ENCODE measurements at places on chromosomes 16 and 17.

DNA sequence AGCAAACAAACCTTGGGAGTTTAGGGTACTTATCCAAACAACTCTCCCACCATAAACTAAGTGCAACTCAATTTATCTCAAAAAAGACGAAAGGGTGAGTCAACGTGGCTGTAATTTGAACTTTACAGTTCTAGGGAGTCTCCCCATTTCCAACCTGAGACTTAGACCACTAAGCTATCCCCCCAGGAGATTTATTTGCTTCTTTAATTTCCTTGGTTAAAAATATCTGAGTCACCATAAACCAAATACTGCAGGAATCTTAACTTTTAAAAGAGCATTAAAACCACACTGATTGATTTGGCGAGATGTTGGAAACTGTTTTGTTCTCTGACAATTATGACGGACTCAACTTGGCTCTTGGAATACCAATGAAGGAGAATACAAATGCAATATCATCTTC is 299.3 kb upstream of the SOX9 start:
- no peak for DNase-seq

GRCh38 chr17:35467824-35468223 is 19.3 kb upstream of the SLFN13 start:
- DNase-seq: no peak

DNA sequence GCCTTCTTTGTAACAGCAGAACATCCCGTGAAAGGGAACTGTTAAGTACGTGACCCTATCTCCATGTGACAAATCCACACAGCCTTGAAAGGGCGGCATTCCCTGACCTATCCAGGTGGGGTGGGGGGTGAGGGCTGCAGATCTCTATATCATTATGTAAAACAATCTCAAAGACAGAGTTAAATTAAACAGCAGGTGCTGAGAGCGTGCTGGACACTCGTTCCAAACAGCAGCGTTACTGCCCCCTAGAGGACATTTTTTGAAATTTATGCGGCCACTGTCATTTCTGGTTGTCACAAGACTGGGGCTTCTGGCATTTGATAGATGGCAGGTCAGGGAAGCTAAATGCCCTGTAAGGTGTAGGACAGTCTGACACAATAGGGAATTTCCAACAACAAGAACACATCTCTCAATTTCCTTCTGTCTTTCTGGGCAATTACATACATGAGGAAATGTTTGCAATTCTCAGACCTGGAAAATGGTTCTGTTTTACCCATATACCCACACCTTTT is 6.7 kb upstream of the SLC25A39 start:
- peak; percentile 48 for DNase-seq

- DNase-seq: no peak
Observed at GRCh38 chr17:59234631-59235030, 14.3 kb downstream of the GDPD1 start.

DNA sequence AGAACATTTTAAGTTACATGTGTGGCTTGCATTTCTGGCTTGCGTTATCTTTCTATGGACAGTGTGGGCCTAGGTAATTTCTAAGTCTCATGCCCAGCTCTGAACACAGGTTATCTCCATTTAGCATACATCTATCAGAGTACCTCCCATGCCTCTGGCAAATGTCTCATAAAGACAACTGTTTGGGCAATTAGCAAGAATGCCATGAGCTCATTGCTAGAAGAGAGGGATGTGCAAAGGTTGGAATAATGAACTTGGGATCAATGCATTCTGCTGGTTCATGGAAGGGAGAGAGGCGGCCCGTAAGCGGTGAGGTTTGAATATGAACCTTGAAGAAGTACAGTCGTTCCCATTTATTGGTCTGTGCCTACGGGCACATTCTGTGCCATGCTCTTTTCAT is 14.4 kb downstream of the SYT17 start:
- DNase-seq: no peak

- DNase-seq: no peak
Observed at GRCh38 chr16:85104821-85105391, 7.4 kb downstream of the CIBAR2 start.

DNA sequence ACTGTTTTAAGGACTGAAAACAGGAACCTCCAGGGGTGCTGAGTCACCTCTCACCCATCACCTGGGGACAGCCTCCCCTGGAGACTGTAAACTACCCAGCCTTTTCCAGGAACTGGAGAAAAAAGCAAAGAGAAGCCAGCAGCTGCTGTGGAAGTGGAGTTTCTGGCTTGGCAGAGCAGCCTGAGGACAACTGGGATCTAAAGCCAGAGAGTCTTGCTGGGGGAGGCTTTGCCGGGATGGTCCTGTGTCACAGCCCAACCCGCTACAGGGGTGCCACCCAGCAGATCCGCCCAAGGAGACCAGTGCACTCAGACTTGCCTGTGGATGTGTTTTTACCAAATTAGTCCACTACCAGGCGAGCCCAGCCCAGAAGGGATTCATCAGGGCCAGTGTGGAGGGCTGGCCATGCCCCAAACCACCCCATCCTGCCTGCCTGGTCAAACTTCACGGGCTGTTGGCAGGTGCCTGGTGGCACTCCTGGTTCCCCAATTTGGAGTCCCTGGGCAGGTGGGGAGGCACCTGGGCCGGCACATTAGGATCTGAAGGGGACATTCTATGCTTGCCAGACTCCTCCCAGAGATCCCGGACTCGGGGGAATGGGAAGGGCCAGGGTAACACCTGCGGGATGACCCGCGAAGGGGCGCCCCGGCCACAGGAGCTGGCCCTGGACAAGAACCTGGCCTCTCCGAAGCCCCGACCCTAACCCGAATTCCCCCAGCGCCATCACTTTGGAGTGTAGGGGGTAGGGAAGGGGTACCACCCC is 771 bp downstream of the MSRB1 start:
- no peak for DNase-seq

DNA sequence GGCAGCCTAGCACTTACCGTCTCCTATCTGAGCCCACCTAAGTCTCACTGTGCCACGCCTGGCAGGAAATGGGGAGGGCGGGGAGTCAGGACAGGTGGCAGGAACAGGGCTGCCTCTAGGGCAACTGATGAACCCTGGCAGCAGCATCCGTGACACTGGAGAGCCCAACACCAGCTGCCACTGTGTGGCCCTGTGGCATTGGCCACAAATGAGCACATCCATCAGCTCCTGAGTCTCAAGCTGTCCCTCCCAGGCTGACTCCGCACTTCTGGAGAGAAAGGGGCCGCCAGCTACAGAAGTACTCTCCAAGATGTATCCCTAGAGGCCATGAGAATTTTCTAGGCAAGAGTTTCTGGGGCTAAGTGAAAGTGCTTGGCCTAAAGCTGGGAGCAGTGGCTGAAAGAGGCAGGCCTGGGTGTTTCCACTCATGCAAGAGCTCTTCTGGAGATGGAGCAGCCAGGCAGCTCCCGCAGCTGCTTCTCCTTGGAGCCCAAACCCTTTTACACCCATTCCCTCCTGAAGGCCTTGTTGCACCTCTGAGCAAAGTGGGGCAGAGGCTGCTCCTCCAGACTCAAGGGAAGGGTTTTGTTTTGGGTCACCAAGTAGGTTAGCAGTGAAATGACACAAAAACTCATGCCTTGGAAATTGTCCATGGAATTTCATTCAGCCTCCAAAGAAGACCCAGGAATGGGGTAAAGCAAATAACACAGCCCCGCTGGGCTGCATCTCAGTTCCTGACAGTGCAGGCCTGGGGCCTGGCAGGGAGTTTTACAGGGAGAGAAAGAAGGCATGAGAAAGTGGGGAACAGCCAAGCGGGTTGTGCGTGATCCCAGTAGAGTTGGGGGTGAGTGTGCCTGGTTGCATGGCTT is 25.8 kb downstream of the PEMT start:
- DNase-seq: no peak

DNA sequence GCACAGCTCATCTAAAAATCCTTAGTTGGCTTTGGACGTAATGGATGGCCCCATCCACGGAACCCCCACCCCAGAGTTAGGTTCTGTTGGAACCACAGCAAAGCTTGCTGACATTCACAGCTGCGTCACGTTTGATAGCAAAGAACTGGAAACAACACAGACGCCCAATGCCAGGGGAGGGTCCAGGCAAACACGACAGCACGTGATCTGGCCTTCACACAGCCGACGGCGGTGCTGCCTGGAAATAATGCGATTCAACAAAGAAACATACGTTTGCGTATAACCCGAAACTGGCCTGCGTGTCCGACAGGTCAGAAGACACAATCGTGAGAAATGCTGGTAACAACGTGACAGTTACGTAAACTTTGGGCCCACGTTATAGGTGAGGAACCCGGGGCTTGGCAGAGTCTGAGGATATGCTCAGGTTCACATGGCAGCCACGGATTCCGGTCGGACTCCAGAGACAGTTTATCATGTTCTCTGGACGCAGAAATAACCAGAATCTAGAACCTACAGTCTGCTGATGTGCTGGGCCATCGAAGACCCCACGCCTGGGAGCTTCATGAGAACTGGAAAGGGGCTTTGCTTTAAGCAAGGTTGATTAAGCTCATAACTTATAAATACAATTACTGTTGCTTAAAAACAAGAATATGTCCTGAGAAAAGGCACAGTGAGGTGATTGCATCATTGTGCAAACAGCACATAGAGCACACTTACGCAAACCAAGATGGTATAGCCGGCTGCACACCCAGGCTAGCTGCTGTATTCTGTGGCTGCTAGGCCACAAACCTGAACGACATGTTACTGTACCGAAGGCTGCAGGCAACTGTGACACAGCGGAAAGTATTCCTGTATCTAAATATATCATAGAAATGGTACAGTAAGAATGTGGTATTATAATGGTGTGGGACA is 70.4 kb downstream of the RPH3AL start:
- no peak for DNase-seq

GRCh38 chr17:36095992-36096391 is 6.0 kb upstream of the CCL3 start:
- no peak for DNase-seq

- DNase-seq: no peak
Observed at GRCh38 chr17:78672871-78673371, 95.7 kb upstream of the DNAH17 start.

DNA sequence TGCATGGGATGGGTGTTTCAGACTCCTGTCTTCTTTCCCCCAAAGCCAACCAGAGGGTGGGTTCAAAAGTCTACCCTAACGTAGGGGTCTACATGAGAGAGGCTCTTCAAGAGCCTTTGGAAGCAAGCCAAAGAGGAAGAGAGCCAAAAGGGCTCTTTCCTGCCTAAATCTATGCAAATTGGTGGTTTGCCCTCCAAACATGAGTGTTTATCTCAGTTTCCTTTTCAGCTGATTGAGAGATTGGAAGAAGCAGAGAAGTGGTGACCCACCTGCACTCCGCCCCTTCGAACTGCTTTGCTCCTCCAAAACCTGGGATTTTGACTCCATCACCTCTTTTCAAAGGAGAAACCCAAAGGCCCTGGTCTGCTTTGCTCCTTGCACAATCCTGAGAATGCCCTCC is 65.4 kb upstream of the MAF start:
- DNase-seq: no peak

- DNase-seq: no peak
Observed at GRCh38 chr17:56203430-56203829, 50.2 kb downstream of the ANKFN1 start.

DNA sequence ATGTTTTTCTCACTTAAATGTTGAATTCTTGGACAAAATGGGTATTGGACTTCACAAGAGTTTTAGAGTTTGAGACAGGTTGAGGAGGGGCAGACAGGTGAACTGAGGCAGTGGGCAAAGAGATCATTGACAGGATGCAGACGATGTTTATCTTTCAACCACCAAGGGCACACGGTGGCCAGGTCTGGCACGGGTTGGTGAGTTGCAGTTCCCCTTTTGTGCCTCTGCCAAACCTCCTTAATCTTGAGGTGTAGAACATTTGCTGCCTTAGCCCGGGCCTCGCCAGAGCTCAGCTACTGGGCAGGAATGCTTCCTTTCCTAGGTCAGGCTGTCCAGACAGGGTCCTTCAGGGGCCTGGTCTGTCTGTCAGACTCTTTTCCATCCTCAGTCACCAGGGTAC is 567.4 kb upstream of the SOX9 start:
- DNase-seq: no peak

DNA sequence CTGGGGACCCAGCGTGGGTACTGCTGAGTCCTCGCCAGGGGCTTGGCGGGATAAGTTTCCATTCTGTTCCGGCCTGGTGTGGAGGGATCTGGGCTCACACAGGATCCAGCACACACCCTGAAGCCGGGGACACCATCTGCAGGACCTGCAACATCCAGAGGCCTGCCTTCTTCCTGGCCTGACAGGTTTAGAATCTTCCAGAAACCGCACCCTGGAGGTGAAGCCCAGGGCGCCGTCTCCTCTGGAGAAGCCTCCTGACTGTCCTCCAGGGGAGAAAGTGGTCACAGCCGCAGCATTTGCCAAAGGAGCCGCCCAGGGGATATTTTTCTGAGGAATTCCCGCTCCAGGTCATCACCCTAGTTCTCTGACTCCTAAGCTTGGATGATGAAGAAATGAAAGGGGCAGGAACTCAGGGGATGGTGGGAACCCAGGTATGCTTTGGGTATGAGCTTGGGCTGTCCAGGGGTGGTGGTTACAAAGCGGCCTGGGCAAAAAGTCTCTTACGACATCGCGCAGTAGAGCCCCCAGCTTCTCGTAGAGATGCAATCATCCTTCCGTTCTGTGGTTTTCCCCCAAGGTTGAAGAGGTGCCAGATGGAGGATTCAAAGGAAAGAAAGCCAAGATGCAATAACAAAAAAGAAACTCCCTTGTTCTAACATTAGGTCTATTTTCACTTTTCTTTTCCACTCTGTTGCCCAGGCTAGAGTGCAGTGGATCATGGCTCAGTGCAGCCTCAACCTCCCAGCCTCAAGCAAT is 9.1 kb upstream of the CRISPLD2 start:
- no peak for DNase-seq

- no peak for DNase-seq
Observed at GRCh38 chr17:7029659-7030058, 6.2 kb upstream of the SLC16A13 start.

DNA sequence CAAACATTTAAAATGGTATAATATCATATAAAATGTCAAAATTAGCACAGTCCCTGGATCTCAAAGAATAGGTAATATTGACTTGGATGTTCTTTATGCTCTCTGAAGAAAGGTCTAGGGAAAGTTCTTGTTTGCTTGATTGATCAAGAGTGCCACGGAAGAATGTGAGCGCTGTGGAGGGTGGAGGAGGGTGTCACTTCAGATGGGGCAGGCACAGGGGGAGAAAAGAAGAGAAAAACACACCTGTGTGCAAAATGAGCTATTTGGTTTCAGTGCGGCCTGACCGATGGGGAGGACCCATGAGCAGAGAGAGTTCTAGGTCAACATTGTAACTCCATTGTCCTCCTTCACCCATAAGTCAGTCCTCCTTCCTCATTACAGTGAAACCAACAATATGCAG is 8.8 kb upstream of the VPS4A start:
- no peak for DNase-seq

- no peak for DNase-seq
Observed at GRCh38 chr16:69078073-69078472, 27.4 kb upstream of the HAS3 start.

DNA sequence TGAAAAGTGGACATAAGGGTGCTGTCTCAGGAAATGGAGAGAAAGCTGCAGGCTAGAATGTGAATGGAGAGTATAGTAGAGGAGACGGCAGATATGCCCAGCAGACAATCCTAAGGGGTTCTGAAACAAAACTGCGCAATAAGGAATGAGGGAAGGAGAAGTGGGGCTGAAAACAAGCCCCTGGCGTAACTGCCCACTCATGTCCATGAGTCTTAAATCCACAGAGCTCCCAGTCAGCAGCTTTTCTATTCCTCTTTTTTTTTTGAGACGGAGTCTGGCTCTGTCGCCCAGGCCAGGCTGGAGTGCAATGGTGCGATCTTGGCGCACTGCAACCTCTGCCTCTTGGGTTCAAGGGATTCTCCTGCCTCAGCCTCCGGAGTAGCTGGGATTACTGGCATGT is 5.9 kb downstream of the STRADA start:
- no peak for DNase-seq

GRCh38 chr16:86428729-86429517 is 81.4 kb upstream of the FOXF1 start:
- no peak for DNase-seq

GRCh38 chr17:8732406-8733085 is 12.1 kb downstream of the CCDC42 start:
- no peak for DNase-seq

Data from stimulated activated CD8-positive, alpha-beta memory T cell treated with anti-CD3 and anti-CD28 coated beads, Interleukin-2, amount 100 ng/mL, for 48 hours (primary cell).